Activated CD4-positive, alpha-beta memory T cell treated with anti-CD3 and anti-CD28 coated beads for 36 hours (primary cell): ENCODE measurements at places on chromosomes 16 and 17.

DNA sequence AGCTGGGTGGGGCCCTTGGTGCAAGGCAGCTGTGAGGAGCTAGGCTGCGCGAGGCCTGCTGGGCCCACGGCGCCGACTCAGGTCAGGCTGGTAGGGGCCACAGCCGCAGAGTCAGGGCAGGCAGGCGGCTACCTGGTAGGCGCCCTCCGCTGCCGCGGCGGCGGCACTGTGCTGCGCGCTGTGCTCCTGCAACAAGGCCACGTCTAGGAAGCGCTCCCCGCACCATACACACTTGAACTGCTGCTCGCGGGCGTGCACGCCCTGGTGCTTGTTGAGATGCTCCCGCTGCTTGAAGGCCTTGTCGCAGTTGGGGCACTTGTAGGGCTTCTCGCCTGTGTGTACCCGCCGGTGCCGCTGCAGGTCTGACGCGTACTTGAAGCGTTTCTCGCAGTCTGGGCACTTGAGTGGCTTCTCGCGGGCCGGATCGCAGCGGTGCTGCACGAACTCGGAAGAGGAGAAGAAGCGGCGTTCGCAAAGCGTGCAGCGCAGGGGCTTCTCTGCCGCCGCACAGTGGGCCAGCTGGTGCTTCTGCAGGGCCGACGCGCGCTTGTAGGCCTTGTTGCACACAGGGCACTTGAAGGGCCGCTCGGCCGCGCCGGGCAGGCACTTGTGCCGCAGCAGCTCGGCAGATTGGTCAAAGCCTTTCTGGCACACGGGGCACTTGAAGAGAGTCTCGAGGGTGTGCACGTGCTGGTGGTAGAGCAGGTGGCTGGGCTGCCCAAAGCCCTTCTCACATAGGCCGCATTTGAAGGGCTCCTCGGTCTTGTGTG, 3.9 kb downstream of the ZNF319 start:
- H3K27ac ChIP-seq: no peak overlapping the region
- no peak overlapping the region for H3K4me3 ChIP-seq
- peaks cover 12% of the 10 kb centered on the region for H3K36me3 ChIP-seq
- H3K27me3 ChIP-seq: no peaks in the 10 kb centered on the region
- H3K4me1 ChIP-seq: peaks cover 44% of the 10 kb centered on the region

- no peaks in the 10 kb centered on the region for H3K27me3 ChIP-seq
- peak overlapping the region; percentile 26 for H3K4me3 ChIP-seq
- DNase-seq: peak; percentile 42
- peak overlapping the region; percentile 77 for H3K27ac ChIP-seq
Measured at GRCh38 chr17:29585080-29585751, 4.2 kb downstream of the GIT1 start.

- no peak overlapping the region for H3K4me3 ChIP-seq
- H3K27me3 ChIP-seq: no peaks in the 10 kb centered on the region
- H3K36me3 ChIP-seq: peaks cover 11% of the 10 kb centered on the region
- DNase-seq: no peak
Measured at GRCh38 chr17:82160075-82160474, 52.6 kb downstream of the CCDC57 start.

GRCh38 chr17:44910231-44911106, 4.8 kb downstream of the GFAP start:
- no peak overlapping the region for H3K4me3 ChIP-seq
- H3K27ac ChIP-seq: no peak overlapping the region
- peaks cover 24% of the 10 kb centered on the region for H3K27me3 ChIP-seq

DNA sequence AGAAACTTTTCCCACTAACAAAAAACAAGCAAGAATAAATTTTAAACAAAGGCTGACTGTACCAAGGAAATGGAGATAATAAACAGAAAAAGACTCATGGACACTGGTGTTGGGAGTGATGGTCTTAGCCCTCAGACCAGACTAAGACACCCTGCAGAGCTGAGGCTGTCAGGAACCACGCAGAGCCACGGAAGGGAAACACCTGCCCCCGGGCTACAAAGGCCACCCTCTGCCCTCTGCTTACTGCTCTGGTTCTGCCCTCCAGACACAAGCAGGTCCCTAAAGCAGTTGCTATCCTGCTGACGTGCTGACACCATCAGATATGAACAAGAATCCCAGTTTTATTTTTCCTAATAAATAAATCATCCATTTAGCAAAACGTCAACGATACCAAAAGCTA, 80.0 kb downstream of the ANKRD11 start:
- H3K27ac ChIP-seq: peak overlapping the region; percentile 80
- H3K36me3 ChIP-seq: no peaks in the 10 kb centered on the region
- H3K27me3 ChIP-seq: no peaks in the 10 kb centered on the region
- H3K4me3 ChIP-seq: no peak overlapping the region
- no peak for DNase-seq
- peaks cover 87% of the 10 kb centered on the region for H3K4me1 ChIP-seq

DNA sequence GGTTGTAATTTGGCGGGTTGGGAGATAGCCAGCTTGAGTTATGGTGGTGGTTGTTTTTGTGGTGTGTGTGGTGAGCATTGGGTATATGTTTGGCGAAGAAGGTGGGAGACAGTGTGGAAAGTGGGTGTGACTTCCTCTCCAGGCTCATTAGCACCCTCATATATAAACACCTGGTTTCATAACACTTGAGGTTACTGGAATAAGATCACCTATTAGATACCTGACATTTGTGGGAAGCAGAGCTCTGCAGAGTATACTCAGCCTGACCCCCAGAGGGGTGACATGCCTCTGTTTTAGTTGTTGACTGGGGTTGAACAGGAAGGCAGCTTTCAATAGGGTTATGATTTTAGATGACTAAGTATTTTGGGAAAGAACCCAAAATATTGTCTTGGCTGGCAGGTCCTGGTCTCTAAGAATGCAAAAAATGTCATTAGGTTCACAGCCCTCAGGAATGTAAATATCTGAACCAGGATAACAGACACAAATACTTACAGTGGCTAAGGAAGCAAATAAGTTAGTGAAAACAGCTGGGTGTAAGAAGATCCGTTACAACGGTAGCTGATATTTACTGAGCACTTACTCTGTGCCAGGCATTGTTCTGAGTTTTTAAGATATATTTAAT, 18.3 kb upstream of the EFCAB13 start:
- peaks cover 24% of the 10 kb centered on the region for H3K4me1 ChIP-seq
- peak; percentile 13 for DNase-seq
- no peak overlapping the region for H3K4me3 ChIP-seq
- no peak overlapping the region for H3K27ac ChIP-seq
- H3K27me3 ChIP-seq: no peaks in the 10 kb centered on the region

- H3K4me3 ChIP-seq: no peak overlapping the region
- H3K27me3 ChIP-seq: no peaks in the 10 kb centered on the region
- H3K27ac ChIP-seq: no peak overlapping the region
- no peak for DNase-seq
- no peaks in the 10 kb centered on the region for H3K4me1 ChIP-seq
- no peaks in the 10 kb centered on the region for H3K36me3 ChIP-seq
Measured at GRCh38 chr17:39113871-39114270, 37.6 kb downstream of the PLXDC1 start.

GRCh38 chr17:81564778-81565177, 12.6 kb upstream of the FAAP100 start:
- H3K27ac ChIP-seq: no peak overlapping the region
- H3K4me3 ChIP-seq: no peak overlapping the region
- no peak for DNase-seq

DNA sequence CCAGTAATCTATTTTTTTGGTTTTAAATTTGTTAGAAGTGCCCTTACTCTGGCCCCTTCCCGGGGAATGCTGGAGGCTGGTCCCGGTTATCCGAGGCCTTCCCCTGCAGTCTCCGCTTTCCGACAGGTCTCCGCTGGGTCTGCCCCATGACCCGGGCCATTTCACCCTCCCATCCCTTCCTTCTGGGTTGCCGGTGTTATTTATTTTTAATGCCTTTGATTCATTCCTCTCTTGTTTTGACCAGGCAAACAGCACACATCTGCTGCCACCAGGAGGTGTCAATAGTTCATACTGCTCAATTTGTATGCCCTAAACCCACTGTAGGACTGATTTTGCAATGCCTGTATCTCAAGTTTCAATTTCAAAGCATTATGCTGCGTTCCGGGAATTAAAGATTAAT, 113.2 kb upstream of the IRX5 start:
- H3K4me1 ChIP-seq: no peaks in the 10 kb centered on the region
- H3K27ac ChIP-seq: no peak overlapping the region
- no peak for DNase-seq
- peaks cover 7% of the 10 kb centered on the region for H3K27me3 ChIP-seq
- no peaks in the 10 kb centered on the region for H3K36me3 ChIP-seq
